ENCODE measurements at places on chromosomes 5 and 9.

GRCh38 chr5:16568875-16569580 is 47.8 kb downstream of the RETREG1 start:
- DNase-seq = peak; percentile 55

- DNase-seq = no peak
These were observed 22.3 kb downstream of the FBXW2 start for GRCh38 chr9:120770931-120771330.

GRCh38 chr5:23977365-23977764 is 470.0 kb downstream of the PRDM9 start:
- no peak for DNase-seq

GRCh38 chr9:70495514-70495913 is 81.1 kb upstream of the KLF9 start:
- DNase-seq = no peak

- no peak for DNase-seq
These were observed 16.0 kb downstream of the FBXW2 start for GRCh38 chr9:120777229-120777628.

- DNase-seq = peak; percentile 51
These were observed 145.1 kb upstream of the ADAMTS16 start for GRCh38 chr5:4995014-4995413.

DNA sequence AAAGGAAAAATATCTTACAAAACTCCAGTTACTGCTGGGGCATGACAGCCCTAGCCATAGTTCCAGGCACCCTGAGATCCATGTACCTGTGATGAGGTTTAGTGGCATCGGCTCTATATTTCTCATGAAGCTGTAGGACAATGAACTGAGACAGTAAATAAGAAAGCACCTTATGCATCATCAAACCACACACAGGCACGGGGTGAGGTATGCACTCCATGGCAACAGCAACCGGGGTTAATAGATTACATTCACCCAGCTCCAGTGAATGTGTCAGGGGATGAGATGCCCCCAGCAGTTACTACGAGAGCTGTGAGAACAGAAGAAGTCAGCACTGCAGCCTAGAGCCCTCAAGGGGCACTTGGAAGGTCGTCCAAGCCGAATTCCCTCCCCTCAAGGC is 162.0 kb upstream of the S1PR3 start:
- peak; percentile 28 for DNase-seq

DNA sequence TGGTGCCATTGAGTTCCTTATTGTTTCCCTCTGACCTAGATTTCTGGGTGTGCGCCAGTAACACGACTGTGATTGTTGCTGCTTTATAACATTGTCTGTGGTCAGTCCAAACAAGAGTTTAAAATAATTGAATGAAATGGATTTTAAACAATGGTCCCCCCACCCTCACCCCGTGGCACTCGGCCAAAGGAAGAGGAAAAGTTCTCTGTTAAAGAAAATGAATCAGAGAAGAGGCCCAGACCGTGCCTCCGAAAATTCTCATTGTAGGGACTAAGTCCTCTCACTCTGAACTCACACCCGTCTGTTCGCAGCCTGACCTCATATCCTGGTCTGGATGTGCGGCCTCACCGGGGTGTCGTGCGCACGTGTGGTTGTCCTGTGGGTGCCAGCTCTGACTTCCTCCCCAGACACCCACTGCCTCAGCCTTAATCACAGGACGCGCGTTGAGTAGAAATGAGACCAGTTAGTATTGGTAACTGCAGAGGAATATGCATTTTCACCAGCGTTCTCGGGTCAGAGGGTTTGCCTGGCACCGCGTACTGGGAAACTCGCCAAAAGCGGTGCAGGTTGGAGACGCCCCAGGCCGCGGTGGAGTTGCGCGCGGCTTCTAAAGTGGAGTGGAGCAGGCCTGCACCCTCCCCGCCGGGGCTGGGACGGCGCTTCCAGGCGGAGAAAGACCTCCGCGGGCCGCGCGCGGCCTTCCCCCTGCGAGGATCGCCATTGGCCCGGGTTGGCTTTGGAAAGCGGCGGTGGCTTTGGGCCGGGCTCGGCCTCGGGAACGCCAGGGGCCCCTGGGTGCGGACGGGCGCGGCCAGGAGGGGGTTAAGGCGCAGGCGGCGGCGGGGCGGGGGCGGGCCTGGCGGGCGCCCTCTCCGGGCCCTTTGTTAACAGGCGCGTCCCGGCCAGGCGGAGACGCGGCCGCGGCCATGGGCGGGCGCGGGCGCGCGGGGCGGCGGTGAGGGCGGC is at the start of gene ABL1:
TSS of gene ABL1 (plus strand) at position 884 of the 966 bp plus-strand sequence. CDS start 193 bp downstream, outside the sequence.
- DNase-seq = peak; percentile 96

DNA sequence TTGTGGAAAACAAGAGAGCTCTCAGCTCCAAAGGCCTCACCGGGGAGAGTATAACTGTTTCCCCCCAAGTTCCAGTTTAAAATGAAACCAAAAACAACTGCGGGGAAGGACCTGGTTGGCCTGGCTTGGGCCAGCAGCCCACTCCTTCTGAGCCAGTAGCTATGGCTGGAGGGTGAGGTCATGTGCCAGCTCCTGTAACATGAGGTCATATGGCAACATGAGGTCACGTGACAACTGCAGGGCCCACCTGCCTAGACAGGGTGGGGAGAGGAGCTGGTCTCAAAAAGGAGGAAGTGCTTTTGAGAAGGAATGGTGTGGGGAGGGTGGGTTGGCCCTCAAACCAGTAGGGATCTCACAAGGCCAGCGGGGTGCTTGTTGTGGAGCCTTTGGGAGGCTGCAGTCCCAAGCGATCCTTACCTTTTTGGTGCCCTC is 29.3 kb upstream of the CRB2 start:
- no peak for DNase-seq

- DNase-seq = no peak
These were observed 2.8 kb downstream of the LMX1B start for GRCh38 chr9:126616521-126616976.

GRCh38 chr5:175452166-175452565 is 8.2 kb upstream of the DRD1 start:
- DNase-seq = no peak

GRCh38 chr5:137563646-137564397 is 64.7 kb upstream of the SPOCK1 start:
- DNase-seq = peak; percentile 78

DNA sequence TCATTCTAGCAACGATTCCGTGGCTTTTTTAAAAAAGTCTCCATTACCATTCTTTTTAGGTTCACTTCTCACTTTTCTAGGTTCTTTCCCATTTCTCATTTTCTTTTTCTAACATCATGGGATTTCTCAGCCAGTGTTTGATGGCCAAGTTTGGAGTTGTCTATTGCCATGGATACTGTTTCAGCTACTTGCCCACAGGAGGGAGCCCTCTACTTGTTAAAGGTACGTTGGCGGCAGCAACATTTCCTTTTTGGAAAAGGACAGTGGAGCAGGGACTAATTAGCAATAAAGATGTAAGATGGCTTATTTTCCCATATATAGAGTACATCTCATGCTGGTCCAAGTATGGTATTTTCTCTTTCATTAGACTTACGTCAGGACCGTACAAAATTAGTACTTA is 2257.5 kb upstream of the C9orf72 start:
- DNase-seq = peak; percentile 37

DNA sequence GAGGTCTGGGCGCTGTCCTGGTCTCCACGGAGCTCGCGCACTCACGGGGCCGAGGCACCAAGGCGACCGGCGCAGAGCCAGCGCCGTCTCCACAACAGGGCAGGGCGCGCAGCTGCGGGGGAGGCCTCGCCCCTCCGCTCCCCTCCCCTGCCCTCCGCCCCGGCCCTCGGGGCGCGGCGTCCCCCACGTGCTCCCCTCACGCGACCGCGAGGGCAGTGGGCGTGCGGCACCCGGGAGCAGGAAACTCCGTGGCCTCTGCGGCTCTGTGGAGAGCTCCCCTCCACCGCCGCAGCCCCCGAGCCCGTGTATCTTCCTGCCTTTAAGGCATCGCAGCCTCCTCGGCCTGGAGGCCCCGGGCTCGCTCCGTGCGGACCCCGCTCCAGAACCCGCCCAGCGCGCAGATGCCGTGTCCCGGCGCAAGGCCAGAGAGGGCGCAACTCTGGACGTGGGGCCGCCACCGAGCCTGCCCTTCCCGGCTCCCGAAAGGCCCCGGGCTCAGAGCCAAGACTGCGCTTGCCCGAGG is 708 bp upstream of the TUBB4B start:
- DNase-seq = peak; percentile 76

DNA sequence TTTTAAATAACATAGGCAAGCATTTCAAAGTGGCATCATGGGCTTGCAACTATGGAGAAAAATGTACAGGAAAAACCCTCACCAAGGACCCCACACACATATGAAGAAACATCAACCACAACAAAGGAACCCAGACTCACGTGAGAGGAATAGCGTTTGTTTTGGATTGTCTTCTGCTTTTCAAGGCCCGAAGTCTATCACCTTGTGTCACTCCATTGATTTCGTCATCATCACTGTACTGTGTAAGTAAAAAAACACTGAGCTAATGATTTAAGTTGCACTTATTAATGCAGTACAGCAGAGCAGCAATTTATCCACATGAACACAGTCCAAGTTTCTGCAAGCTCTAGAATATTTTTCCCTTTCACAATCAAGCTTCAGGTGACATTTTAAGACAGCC is 72.4 kb downstream of the HABP4 start:
- no peak for DNase-seq

DNA sequence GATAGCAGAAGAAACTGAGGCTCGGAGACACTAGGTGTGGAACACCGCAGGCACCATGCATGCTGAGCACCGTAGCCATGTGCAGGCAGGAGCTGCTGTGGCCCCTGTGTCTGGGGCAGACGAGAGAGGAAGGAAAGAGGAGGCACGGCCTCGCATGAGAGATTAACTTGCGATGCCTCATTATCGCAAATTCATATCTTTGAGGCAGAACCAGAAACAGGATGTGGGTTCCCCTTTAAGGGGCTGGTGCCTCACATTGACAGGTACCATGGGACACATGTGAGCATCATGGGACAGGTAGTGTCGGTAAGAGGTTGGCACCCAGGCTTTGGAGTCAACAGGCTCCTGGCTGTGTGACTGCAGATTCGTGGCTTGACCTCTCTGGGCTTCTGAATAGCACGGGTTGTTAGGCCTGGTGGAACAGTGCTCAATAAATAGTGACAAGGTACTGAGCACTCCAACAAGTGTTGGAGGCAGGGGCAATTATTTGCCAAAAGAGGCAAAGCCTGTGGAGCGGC is 40.8 kb downstream of the NAIF1 start:
- no peak for DNase-seq

DNA sequence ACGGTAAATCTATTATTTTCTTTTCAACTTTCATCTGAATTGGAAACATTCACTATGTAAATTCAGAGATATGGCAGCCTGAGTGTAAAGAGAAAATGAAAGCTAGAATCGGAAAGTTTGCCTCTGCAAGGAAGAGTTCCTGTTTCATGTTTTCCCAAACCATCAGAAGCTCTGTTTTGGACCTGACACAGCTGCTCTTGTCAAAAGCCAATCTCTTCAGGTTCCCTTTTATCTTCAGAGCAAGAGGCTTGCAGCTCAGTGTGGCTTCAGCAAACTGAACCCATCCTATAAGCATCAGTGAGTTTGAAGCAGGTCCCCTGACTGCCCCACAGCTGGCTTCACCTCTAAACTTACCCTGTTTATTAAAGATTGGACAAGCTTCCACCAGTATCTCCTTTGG is 1099.7 kb downstream of the DTWD2 start:
- DNase-seq = no peak

GRCh38 chr9:114343471-114344187 is 14.0 kb downstream of the ORM2 start:
- no peak for DNase-seq

- no peak for DNase-seq
These were observed 386.9 kb downstream of the RAB3C start for GRCh38 chr5:58969795-58970194.

DNA sequence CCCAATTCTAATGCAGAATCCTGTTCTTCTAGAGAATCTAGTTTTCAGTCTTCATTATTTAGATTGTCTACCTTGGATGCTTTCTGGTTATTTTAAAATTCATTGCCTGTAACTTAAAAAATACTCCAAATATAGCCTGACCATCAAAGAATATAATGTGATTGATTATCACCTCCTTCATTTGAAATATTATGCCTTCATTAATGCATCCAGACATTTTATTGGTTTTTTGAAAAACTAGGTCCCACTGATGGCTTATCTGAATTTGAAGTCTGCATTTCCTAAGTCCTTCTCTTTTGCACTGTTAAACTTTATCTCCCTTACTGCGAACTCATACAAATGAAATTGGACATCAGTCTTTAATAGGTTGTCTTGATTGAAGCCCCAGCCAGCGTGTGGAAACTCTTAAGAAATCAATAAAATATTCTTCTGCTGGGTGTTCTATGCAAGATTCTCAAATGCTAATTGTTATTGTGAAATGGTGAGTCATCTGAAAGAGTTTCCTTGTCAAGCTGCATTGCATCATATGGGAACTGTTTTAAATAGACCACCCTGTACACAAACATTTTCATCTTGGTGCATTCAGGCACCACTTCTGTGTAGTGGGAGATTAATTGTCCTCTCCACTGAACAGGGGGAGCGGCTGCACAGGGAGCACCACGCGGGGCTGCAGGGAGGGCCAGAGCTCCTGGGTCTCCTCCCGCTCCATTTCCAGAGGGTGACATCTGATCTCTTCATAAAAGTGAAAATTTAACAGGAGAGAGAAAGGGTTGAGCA is 92.3 kb upstream of the FANCC start:
- DNase-seq = peak; percentile 72

GRCh38 chr5:116771466-116772151 is 197.0 kb upstream of the SEMA6A start:
- DNase-seq = no peak

- DNase-seq = no peak
These were observed 176.0 kb downstream of the MSX2 start for GRCh38 chr5:174900240-174900865.

DNA sequence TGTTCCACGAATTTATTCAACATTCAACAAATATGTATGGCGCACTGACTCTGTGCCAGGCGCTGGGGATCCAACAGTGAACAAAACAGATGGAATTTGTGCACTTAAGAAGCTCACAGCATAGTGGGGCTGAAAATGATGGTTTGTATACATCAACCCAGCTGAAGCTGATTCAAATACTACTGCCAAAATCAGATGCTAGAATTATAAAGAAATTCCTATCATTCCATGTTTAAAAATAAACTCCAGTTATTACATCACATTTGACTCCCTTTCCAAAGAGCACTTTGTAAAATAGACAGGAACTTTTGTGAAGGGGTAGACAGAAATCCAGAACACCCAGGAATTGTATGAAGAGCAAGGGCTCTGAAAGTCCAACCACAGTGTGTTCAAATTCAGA is 54.1 kb downstream of the ZNF608 start:
- no peak for DNase-seq

DNA sequence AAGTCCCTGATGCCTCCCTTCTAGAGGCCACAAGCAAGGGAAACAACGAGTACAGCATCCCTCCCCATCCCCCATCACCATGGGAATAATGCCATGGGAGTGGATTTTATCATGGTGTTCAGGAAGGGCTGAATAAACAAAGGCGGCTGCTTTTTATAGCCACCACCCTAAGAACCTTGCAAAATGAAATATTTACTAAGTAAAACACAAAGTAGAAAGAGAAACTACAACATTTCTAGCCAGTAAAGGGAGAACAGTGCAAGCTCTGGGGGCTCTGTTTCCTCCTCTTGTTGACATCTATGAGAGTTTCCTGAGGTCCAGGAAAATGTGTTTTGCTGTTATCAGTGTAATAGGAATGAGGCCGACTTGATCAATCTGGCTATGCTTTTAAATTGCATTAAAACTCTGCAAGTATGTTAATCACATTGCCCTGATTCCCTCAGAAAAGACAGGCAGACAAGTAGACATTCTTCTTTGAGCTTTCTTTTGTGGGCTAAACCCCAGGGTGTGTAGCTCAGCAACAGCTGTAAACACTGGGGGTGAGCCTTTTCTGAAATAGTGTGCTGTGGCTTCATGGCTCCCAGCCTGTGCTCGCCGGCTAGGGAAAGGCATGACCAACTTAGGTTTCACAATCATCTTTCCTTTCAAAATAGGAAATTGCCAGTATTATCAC is 31.1 kb downstream of the SV2C start:
- no peak for DNase-seq
